ENCODE measurements at places on chromosomes 4 and X.

GRCh38 chrX:117919755-117920154 is 196.9 kb downstream of the KLHL13 start:
- no peak for DNase-seq

- no peak for DNase-seq
Measured at GRCh38 chrX:47683184-47683828, 24.3 kb upstream of the UXT start.

DNA sequence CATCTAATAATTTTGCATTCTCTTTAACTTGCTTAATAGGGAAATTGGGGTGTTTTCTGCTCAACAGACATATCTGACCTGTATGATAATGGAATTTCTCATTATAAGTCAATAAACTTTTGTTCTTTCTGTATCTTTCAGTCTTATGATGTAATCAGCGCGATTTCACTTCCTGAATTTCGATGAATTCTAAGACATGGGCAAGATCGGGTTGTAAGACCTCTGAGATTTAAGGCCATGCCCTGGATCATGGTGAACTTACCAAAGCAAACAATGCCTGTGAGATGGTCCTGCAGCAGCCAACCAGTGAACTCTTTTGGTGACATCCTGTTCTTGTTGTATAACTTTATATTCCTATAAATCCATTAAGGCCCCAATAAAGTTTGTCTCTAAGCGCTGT is 88.1 kb downstream of the NBDY start:
- no peak for DNase-seq

- DNase-seq, result no peak
Measured at GRCh38 chr4:26885912-26886274, 25.3 kb downstream of the STIM2 start.

DNA sequence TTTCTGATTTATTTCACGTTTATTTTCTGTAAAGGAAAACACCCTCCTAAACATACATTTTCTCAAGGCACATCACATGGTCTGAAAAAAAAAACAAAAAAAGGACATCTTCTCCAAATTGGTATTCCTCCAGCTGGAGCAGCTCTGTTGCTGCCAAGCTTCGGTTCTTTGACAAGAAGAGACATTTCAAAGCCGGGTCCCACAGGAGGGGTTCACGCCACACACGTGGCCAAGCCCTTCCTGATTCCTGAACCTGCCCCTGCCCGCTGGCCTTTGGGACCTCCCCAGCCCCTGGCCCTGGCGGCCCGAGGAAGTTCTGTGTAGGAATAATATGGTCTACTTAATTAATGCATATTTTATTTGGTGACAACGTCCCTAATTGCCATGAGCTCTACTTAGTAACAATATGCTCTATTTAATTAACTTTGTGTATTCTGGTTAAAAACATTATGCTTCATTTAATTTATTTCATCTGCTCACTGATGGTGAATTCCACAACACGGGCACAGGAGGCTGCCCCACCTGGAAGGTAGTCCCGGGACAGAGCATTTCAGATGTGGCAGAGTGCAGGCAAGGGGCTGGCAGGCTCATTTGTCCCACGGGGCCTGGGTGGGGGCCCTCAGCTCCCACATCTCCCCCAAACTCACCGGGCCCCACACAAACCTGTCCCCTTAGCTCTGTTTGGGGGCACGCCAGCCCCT is 5.4 kb upstream of the RGS12 start:
- DNase-seq, result no peak

DNA sequence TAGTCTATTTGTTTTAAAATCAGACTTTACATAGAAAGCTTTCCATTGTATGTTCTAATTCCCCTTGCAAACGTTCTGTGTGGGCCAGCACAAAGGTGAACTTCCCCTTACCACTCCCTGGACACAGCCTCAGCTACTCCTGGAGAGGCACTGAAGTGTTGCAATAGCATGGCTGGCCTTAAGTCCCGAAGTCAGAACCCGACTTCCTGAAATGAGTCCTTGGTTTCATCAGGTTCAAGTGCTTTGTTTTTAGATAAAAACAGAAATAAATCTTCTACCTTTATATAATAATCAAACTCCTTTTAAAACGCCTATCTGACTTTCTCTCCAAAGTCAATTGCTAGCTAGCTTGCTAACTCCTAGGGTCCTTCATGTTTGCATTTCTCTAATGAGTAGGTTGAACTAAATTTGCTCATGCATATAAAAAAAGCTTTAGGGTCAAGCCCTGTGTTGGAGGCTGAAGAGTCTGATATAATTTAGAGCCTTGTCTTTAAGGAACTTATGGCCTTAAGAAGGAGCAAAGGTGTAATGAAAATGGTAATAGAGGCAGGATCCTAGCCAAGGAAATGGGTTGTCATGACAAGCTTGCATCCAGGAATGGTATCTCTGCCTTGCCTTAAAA is 9.0 kb downstream of the BMP3 start:
- DNase-seq, result no peak

DNA sequence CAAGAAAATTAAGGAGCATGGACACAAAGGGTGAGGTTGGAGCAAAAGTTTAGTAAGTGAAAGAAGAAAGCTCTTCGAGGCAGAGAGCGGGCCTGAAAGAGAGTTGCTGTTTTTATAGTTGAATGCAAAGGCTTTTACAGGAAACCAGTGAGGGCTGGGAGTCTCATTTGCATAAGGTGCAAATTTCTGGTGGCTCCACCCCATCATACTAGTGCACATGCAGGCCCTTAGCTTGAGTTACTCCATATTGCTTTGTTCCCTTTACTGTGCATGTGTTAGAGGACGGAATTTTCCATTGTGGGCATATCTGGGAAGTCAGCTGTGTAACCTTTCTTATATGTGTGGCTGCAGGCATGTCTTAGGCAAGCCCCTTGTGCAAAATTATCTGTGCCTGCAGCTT is 48.0 kb downstream of the CPE start:
- no peak for DNase-seq

- DNase-seq, result no peak
Measured at GRCh38 chrX:52082578-52082977, 13.6 kb upstream of the MAGED4B start.

GRCh38 chr4:73460913-73461522 is 20.5 kb upstream of the AFM start:
- no peak for DNase-seq

DNA sequence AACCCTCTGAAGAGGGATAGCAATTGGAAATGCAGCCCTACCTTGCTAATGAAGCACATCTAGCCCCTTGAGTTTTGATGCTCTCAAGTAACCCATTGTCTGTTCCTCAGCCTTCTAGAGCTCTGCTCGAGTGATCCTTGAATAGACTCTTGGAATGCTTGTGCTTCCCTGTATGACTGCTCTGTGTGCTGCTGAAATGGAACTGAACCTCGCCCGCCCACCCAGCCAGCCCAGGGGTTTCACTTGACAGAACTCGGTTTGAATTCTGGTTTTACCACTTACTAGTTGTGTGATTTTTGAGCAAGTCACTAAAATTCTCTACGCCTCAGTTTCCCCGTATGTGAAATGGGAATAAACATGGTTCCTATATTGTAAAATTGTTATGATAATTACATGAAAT is 77.1 kb downstream of the MID2 start:
- DNase-seq, result no peak

DNA sequence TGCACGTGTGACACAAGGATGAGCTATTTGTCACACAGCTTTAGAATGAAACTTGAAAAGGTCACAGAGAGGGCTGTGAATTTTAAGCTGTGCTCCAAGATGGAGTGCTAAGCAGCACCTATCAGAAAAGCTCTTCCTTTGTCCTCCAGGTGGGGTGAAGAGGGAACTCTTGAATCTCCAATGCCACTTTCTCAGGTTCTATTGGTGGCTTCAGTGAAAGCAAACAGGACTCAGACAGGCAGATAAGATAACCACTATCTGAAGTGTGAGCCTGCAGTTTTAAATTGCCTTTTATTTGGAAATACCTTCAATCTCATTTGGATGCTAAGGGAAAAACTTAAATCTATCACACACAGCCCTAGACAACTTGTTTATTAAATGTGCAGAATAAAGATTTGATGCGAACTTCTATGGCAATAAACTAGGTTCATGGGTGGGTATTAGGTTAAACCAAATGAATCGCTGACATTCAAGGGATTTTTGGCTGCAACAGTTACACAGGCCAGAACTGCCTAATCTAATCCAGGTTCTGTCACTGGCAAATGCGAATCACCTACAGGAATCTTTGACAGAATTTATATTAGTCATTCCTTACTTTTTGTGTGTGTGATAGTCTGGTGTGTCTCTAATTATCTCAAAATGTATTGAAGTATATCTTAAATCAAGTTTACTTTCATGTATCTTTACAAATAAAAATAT is 13.6 kb upstream of the PDGFRA start:
- no peak for DNase-seq

- no peak for DNase-seq
Measured at GRCh38 chrX:78979789-78980464, 34.7 kb downstream of the P2RY10 start.

GRCh38 chrX:41435708-41436107 is 11.4 kb upstream of the NYX start:
- DNase-seq, result no peak

GRCh38 chr4:96312046-96312685 is 472.3 kb downstream of the PDHA2 start:
- DNase-seq, result no peak

DNA sequence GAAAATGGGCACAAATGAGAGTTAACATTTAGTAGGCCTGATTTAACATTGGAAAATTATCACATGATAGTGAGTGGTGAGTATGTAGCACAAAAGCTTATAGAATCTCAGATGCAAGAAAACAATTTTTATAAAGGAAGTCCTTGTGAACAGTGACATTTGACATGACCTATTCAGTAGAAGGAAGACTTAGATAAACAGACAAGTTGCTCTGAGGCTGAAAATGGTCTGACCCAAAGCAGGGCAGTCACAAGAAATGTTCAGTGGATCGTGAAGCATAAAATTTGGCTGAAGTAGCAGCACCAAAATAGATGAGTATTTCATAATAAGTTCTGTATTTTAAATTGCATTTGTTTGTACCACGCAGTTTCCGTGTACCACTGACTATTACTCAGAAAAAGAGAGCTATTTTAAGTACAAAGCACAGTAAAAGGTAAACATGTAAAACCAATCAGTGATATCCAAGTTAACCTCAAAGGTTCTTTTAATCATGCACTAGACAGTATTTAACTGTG is 605.7 kb upstream of the PABPC4L start:
- no peak for DNase-seq

- DNase-seq, result no peak
Measured at GRCh38 chr4:147117431-147117830, 171.8 kb upstream of the TTC29 start.

- DNase-seq, result no peak
Measured at GRCh38 chrX:31124536-31124935, 52.7 kb upstream of the FTHL17 start.

GRCh38 chr4:115711575-115711974 is 598.2 kb upstream of the NDST4 start:
- DNase-seq, result no peak

- no peak for DNase-seq
Measured at GRCh38 chrX:13397878-13398818, 78.3 kb upstream of the ATXN3L start.

DNA sequence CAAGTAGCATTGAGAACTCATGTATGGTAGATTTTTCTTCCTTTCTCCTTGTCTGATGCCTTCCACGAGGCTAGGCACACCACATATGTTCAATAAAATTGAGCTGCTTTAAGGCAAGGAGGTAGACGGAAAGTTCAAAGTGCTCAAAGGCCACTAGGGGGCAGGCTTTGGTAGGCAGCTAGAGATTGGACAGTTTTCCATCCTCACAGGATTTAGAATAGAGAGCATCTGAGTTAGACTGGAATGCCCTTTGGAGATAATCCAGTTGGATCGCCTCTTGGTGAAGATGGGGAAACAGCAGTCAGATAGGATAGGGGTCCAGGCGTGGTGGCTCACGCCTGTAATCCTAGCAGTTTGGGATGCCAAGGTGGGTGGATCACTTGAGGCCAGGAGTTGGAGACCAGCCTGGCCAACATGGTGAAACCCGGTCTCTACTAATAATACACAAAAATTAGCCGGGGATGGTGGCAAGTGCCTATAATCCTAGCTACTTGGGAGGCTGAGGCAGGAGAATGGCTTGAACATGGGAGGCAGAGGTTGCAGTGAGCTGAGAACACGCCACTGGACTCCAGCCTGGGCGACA is 30.4 kb downstream of the ELF4 start:
- peak; percentile 81 for DNase-seq

DNA sequence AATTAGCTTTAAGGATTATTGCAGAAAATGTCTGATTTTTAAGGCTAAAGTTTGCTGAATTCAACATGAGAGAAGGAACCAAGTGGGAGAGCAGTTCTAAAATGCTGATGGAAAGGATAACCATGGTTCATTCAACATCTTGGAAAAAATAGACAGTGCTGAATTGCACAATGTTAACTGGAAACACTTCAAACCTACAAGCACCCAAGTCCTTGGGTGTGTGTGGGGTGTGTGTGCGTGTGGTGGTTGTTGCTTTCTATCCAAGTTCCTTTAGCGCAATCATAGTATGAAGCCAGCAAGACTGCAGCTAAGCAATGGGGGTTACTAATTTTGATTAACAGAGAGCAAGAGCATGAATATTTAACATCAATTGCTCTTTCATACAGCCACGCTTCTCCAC is 29.3 kb upstream of the SCOC start:
- no peak for DNase-seq

GRCh38 chrX:118534716-118535493 is 39.3 kb downstream of the DOCK11 start:
- no peak for DNase-seq

DNA sequence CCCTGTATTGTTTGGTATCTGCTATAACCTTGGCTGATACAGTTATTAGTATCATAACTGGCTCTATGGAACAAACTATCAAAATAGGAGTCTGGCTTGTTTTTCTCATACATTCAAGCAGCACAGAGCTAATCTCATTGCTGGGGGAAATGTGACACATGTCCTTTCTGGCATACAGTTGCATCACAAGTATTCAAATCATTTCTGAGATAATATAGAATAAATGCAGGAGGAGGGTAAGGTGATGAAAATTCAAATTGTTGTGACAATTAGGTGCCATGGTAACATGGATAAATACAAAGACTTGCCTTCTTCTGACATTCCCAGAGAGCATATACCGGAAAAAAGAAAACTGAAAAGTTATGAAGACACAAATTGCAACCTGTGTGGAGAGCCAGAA is 2706.8 kb downstream of the ARAP2 start:
- DNase-seq, result no peak

DNA sequence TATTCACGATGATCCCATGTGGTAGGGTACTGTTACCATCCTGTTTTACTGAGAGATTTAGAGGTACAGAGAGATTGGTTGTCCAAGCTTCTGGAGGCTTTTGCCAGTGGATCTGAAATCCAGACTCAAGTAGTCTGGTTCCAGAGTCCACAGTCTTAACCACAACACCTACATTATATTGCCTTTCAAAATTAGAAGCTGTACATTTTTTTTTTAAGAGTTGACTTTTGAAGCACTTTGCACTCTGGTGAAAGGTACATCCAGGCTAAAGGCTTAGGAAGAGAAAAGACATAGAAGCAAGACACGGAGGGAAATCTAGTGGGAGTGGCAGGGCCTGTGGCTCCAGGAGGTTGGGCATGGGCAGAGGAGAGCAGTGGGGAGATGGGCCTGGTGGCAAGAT is 122.1 kb downstream of the AFF1 start:
- DNase-seq, result no peak

DNA sequence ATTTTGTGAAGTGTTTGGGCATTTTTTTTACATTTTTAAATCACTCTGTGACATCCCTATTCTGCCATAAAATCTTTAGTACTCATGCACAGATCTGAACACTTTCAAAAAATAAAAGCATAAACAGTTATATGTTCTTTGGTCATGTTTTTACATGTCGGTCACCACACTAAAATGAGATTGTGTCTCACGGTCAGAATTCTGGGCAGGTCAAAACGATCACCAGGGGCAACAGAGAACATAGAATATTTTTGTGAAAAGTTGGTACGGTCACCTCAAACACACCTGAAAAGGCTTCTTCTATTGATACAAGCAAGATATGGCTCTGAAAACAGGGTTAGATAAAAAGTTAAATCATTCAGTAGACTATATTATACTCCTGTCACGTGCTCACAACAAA is 189.1 kb downstream of the PDGFC start:
- no peak for DNase-seq
